ENCODE measurements at places on chromosomes 3 and 15.

DNA sequence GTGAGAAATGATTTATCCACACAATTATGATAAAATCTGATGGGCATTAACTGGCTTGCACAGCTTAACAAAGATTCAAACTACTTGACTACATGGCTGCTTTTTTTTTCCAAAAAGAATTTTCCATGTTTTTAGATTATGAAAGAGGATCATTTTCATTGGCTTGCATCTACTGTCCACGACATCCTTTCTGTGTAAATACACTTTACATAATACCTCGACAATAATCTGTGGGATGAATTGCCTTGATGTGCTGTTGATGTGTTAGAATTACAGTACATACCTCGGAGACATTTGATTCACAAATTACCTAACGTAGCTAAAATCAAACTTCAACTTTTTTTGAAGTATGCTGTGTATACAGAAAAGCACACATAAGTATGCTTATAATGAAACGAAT, 104.4 kb downstream of the PPP2R3A start:
- no peak for DNase-seq

DNA sequence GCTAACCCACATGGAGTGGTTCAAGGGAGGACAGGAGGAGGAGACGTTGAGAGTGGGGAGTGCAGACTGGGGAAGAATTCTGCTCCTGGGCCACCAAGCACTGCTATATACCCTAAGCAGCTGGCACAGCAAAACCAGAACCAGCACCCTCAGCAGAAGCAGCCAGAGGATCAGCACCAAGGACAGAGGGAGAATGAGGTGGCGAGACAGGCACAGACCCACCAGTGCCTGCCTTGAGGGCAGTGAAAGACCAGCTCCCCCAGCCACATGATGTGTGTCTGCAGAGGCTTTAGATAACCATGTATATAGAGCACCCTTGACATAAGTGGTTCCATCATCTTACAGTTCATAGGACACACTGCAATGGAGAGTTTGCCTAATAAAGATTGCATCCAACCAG, 319.0 kb downstream of the GABRB3 start:
- no peak for DNase-seq

DNA sequence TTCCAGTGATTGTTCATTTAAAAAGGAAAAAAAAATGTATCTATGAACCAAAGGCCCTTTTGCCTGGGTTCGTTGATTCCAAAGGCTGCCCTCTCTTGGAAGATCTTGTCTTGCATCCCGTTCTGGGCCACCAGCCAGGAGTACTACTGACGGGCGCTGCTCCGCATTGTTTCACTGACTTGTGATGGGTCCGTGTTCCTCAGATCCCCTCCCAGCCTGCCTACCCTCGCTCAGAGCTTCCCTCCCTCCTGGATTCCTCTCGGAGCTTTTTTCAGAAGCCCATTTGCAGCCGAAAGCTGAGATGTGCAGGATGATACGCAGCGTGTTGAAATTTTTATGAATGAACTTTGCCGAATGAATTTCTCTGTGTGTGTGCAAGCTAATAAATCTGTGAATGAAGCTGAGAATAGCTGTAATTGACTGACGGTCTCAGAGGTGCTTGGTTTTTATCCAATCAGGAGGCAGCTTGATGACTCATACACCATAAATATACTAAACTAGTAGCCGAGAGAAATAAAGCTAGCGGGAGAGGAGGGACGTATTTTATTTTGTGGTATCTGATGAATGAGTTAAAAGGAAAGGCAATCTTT, at the start of gene SHC4:
SHC4 (minus strand) TSS at position 396 of the 590 bp plus-strand sequence. CDS start 904 bp downstream, outside the sequence.
- no peak for DNase-seq

- no peak for DNase-seq
These were observed 17.0 kb downstream of the RPSA start for GRCh38 chr3:39423436-39423970.

GRCh38 chr3:160973067-160973809, 131.9 kb downstream of the B3GALNT1 start:
- DNase-seq: no peak

DNA sequence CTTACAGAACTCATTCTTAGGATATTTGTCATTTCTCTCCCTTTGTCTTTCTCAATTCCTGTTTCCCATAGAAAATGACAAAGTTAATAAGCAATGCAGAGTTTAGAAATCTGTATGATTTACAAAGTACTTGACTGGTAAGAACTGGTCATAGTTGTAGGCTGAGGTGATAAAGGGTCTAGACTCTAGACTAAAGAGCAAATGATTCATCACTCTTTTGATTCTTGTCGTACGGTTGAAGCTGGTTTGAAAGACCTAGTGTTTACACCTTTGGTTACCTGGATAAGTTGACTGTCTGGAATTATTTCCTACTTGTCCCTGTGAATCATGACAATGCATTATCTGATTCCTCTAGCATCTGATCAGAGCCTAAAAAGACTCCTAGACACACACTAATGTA, 58.9 kb upstream of the TP63 start:
- DNase-seq: no peak

Measured in stimulated activated CD4-positive, alpha-beta T cell treated with anti-CD3 and anti-CD28 coated beads, TNF-alpha, amount 100 ng/mL, for 1 hour (primary cell).